HepG2 (cell line): ENCODE measurements at places on chromosomes 2 and 18. TPM values are rescaled to one million over a fixed set of nuclear protein-coding genes. Genes with fewer than 3 reads are reported as not detected.

- no peak within 1 kb of the TSS for H3K4me3 ChIP-seq
- peak; percentile 58 for DNase-seq
- no peak within 1 kb of the TSS for H3K27ac ChIP-seq
- no peaks in the 10 kb centered on the region for H3K4me1 ChIP-seq
- H3K27me3 ChIP-seq = no peaks in the 10 kb centered on the region
- H3K36me3 ChIP-seq = no peaks in the 10 kb centered on the region
Measured at GRCh38 chr2:214410918-214411554, at the start of gene VWC2L. VWC2L (plus strand) TSS chr2:214411054; CDS start chr2:214414194, 3,140 bp downstream.

DNA sequence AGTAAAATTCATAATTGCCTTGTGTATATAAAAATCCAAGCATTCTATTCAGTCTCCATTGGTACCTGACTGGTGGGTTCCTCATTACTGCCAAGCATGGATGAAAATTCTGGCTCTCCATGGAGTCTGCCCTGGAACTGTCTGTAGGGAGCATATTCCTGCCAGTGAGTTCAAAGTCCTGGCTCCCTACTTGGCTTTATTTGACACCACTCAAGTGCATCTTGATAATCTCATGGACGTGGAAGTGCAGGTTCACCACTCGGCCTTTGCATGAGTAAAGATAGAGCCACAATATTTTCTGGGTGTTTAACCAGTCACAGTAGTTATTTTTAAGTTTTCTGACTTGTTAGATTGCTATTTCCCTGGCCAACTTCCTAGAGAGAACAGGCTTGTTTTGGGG lies 63.5 kb downstream of the CNTNAP5 start:
- no peaks in the 10 kb centered on the region for H3K36me3 ChIP-seq
- H3K4me3 ChIP-seq = no peak overlapping the region
- no peaks in the 10 kb centered on the region for H3K4me1 ChIP-seq
- H3K27me3 ChIP-seq = no peaks in the 10 kb centered on the region
- DNase-seq = no peak

- H3K4me1 ChIP-seq = no peaks in the 10 kb centered on the region
- H3K4me3 ChIP-seq = no peak overlapping the region
- DNase-seq = no peak
- H3K36me3 ChIP-seq = no peaks in the 10 kb centered on the region
- no peak overlapping the region for H3K27ac ChIP-seq
Measured at GRCh38 chr2:45872211-45872610, 220.7 kb downstream of the PRKCE start.

DNA sequence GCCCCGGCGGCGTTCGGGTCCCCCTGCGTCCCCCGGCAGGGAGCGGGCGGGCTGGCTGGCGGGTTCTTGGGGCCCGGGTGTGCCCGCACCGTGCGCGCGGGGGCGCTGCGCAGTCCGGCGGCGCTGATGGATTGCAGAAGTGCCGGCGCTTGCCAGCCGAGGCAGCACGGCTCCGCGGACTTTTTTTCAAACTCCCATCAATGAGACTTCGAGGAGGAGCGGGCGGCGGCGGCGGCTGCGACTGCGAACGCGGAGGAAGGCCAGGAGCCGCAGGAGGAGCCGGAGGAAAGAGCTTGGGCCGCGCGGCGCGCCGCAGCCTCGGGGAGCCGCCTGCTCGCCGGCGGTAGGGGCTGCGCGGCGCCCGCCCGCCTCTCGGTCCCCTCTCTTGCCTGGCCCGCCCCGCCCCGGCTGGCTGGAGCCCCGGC lies at the start of gene GLI2:
Gene GLI2 (plus strand): TSS at position 123 of the 425 bp plus-strand sequence. CDS start 61,453 bp downstream, outside the sequence.
- H3K4me1 ChIP-seq = no peaks in the 10 kb centered on the region
- no peak within 1 kb of the TSS for H3K27ac ChIP-seq
- H3K36me3 ChIP-seq = no peaks in the 10 kb centered on the region
- H3K27me3 ChIP-seq = peaks cover 95% of the 10 kb centered on the region
- H3K4me3 ChIP-seq = no peak within 1 kb of the TSS; the same call in 1 of the 2 replicates
- peak; percentile 15 for DNase-seq

DNA sequence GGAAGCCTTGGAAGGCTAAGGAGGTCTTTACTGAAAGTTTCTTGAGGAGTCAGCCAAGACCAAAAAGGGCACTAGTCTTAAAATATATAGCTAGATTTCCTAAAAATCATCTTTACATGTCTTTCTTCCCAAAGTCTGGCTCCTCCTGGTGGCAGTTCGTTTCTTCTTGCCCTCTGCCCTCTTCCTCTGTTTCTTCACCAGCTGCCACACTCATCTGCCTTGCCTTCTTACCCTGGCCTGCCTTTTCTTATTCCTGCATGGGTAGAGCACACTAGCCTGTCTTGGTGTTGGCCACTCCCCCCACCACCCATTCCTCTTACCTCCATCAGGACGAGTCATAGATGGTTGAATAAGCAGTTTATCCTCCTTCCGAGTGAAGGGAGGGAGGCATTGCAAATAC lies 129.8 kb downstream of the RAPGEF4 start:
- H3K36me3 ChIP-seq = no peaks in the 10 kb centered on the region
- no peak overlapping the region for H3K4me3 ChIP-seq
- H3K27me3 ChIP-seq = peaks cover 17% of the 10 kb centered on the region; the same call in 2 of the 3 replicates
- DNase-seq = no peak
- H3K27ac ChIP-seq = no peak overlapping the region

- no peak overlapping the region for H3K27ac ChIP-seq
- no peaks in the 10 kb centered on the region for H3K27me3 ChIP-seq
- H3K36me3 ChIP-seq = no peaks in the 10 kb centered on the region
Measured at GRCh38 chr2:211800001-211800400, 738.6 kb downstream of the ERBB4 start.

DNA sequence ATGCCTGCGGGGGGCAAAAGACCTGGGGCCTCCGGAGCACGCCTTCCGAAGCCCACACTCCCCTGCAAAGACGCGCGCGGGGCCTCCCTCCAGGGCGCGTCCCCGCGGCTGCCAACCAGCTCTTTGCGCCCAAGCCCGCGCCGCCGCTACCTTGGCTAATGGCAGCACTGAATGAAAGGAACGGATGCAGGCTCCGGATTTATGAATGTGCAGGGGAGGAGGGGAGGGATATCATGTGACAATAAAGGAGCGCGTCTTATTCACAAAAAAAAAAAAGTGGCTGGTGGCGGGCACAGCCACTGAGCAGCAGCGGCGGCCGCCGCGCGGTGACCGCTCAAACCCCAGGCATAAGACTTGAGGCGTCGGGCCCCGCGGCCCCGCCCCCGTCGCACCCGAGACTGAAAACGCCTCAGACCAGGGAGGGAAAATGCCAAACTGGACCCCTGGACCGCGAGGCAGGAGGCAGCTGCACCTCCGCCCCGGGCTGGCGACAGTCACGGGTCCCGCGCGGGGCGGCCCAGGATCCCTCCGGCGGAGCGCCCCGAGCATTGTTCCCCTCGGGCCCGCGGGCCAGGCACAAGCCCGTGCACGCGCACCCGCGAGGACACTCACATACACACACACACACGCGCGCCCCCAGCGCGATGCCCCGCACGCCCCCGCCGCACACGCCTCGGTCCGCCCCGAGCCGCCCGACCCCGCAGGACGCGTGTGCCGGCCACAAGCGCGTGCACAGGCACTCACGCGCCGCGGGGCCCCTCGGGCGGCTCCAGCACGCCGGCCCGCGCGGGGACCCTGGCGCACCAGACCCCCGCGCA lies 1.6 kb downstream of the SPRED2 start:
- peak overlapping the region; percentile 98 for H3K4me3 ChIP-seq
- H3K27ac ChIP-seq = peak overlapping the region; percentile 86
- peaks cover 10% of the 10 kb centered on the region for H3K36me3 ChIP-seq

- H3K27me3 ChIP-seq = no peaks in the 10 kb centered on the region
- DNase-seq = no peak
- H3K4me1 ChIP-seq = peaks cover 15% of the 10 kb centered on the region
- H3K36me3 ChIP-seq = no peaks in the 10 kb centered on the region
- H3K27ac ChIP-seq = no peak overlapping the region
Measured at GRCh38 chr2:233223059-233223894, 28.2 kb upstream of the ATG16L1 start.

DNA sequence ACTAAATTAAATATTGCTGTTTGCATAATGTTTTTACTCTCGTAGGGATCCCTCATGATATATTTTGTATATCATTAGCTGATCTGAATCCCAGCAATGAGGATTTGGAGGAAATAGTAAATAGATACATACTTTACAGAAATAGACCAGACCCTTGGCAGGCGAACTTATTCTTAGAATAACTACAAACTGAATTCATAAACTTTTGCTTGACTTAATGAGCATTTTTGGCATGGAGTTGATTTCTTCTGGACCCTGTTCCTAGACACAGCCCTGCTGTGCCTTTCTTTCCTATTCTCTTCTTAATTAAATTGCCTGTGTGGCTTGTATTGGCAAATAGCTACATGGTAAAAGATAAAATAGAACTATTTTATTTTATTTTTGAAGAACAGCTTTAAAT lies 145.9 kb downstream of the GREB1L start:
- H3K36me3 ChIP-seq = no peaks in the 10 kb centered on the region
- H3K27ac ChIP-seq = no peak overlapping the region
- no peak overlapping the region for H3K4me3 ChIP-seq
- no peaks in the 10 kb centered on the region for H3K27me3 ChIP-seq
- no peaks in the 10 kb centered on the region for H3K4me1 ChIP-seq

DNA sequence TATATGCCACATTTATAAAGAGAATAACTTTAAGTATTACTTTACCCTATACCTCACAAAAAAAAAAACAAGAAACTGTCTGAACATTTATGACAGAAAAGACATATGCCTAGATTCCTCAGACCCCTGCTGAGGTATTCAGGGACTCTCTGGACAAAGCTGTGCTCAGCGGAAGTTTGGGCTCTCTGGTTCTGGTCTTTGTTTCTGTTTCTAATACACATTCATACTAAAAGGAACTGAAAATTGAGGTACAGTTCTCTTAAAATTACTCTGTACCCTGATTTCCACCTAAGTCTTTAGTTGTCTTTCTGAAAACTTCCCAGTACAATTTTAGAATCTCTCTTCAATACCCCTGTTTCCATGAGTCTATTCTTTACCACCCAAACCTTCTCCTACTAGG lies 160.3 kb downstream of the IKZF2 start:
- H3K27ac ChIP-seq = no peak overlapping the region
- no peaks in the 10 kb centered on the region for H3K27me3 ChIP-seq
- no peaks in the 10 kb centered on the region for H3K36me3 ChIP-seq
- DNase-seq = no peak
- H3K4me3 ChIP-seq = no peak overlapping the region
- no peaks in the 10 kb centered on the region for H3K4me1 ChIP-seq

DNA sequence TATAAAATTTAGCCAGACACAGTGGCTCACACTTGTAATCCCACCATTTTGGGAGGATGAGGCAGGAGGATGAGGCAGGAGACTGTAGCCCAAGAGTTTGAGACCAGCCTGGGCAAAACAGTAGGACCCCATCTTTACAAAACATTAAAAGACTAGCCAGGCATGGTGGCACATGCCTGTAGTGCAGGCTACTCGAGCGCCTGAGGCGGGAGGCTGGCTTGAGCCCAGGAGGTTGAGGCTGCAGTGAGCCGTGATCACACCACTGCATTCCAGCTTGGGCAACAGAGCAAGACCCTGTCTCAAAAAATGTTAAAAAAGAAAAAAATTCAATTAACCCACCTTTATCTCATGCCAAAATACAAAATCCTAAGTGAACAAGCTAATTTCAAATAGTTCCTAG lies 4.0 kb downstream of the REV1 start:
- H3K4me1 ChIP-seq = peaks cover 52% of the 10 kb centered on the region
- no peak overlapping the region for H3K4me3 ChIP-seq
- no peak overlapping the region for H3K27ac ChIP-seq

GRCh38 chr2:200405599-200406298 lies 99.3 kb downstream of the SPATS2L start:
- no peaks in the 10 kb centered on the region for H3K27me3 ChIP-seq
- H3K4me1 ChIP-seq = peaks cover 83% of the 10 kb centered on the region
- peaks cover 22% of the 10 kb centered on the region for H3K36me3 ChIP-seq
- peak; percentile 99 for DNase-seq

GRCh38 chr2:180010701-180011100 lies 3.6 kb upstream of the CWC22 start:
- H3K27me3 ChIP-seq = no peaks in the 10 kb centered on the region
- no peak overlapping the region for H3K4me3 ChIP-seq
- no peak for DNase-seq
- no peak overlapping the region for H3K27ac ChIP-seq
- peaks cover 9% of the 10 kb centered on the region for H3K4me1 ChIP-seq

DNA sequence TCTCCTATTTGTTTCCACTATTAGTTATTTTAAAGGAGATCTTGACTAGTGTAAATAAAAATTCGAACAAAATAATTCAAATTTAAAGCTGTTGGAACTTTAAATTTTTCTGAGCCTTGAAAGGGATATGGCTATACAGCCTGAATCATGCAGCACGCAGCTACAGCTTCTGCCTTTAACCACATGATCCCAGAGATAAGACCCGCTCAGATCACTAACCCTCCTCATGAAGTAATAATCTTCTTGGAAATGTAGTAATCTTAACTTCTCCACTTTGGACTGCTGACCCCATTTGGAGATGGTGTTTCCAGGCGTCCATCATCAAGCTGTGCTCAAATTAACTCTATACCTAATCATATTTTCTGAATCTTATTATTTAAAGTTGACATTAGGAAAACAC lies 336.6 kb downstream of the DSC3 start:
- DNase-seq = no peak
- no peaks in the 10 kb centered on the region for H3K36me3 ChIP-seq
- H3K4me3 ChIP-seq = no peak overlapping the region
- no peaks in the 10 kb centered on the region for H3K4me1 ChIP-seq
- H3K27me3 ChIP-seq = no peaks in the 10 kb centered on the region

- peaks cover 11% of the 10 kb centered on the region for H3K4me1 ChIP-seq
- H3K27me3 ChIP-seq = peaks cover 49% of the 10 kb centered on the region
- DNase-seq = no peak
- no peak overlapping the region for H3K4me3 ChIP-seq
Measured at GRCh38 chr2:239406316-239406995, 5.6 kb upstream of the HDAC4 start.

- H3K27me3 ChIP-seq = peaks cover 2% of the 10 kb centered on the region; the same call in 1 of the 2 replicates
- H3K27ac ChIP-seq = no peak overlapping the region
- no peaks in the 10 kb centered on the region for H3K4me1 ChIP-seq
- no peak for DNase-seq
Measured at GRCh38 chr2:131590366-131590765, 62.7 kb downstream of the CCDC74A start.

DNA sequence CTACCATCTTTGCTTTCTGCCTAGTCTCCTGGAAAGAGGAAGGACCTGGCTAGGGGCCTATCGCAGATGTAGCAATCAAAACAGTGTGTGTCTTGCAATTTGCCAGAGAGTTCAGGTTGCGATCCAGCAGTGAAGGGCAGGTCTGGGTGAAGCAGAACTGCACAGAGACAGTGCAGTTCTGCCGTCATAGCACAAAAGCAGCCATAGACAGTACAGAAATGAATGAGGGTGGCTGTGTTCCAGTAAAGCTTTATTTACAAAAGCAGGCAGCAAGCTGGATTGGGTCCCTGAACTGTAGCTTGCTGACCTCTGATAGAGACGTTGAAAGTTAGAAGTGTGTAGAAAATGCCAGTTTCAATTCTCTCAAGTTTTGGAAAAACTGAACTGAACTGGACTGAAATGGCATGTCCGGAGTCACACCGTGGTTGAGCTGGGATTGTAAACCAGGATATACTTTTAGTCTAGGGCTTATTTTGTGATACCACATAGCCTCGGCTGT lies 186.8 kb downstream of the LTBP1 start:
- H3K4me3 ChIP-seq = no peak overlapping the region
- H3K4me1 ChIP-seq = peaks cover 14% of the 10 kb centered on the region
- no peaks in the 10 kb centered on the region for H3K36me3 ChIP-seq
- no peaks in the 10 kb centered on the region for H3K27me3 ChIP-seq
- no peak overlapping the region for H3K27ac ChIP-seq

- no peak overlapping the region for H3K27ac ChIP-seq
- DNase-seq = peak; percentile 54
- no peaks in the 10 kb centered on the region for H3K36me3 ChIP-seq
- H3K4me3 ChIP-seq = no peak overlapping the region
Measured at GRCh38 chr2:170235860-170236679, 58.1 kb downstream of the MYO3B start.

Gene MEIS1
- 4.5 and 6.0 TPM in 2 replicates for total RNA-seq

Gene ZSWIM2
- not detected in 2 replicates for total RNA-seq

Gene CD302
- 5.6 and 8.0 TPM in 2 replicates for total RNA-seq

Gene DNAJC27
- total RNA-seq = 2.3 and 3.1 TPM in 2 replicates

Gene POMC
- not detected in 2 replicates for total RNA-seq

Gene CAPN14
- not detected in 2 replicates for total RNA-seq
